T-helper 1 cell (primary cell): ENCODE measurements at places on chromosomes 4 and X.

GRCh38 chrX:8688776-8689175 lies 43.2 kb downstream of the ANOS1 start:
- DNase-seq = no peak

DNA sequence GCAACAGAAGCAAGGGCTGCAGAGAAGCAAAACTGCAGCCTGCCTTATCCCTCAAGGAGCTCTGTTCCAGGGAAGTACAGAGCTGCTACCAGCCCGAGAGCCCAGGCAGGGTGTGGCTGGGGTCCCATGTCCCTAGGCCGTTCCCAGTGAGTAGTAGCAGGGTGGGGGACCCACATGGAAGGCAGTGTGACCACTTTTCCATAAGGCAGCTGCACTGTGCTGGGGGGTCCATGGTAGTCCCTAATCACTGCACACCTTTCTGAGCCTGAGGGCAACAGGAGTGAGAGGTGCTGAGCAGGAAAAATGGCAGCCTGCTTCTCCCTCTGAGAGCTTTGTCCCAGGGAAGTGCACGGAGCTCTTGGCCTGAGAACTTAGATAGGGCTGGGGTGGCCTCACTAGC lies 135.9 kb downstream of the SH3BGRL start:
- DNase-seq = no peak

- no peak for DNase-seq
These were observed 69.6 kb upstream of the C4orf50 start for GRCh38 chr4:6087669-6088341.

DNA sequence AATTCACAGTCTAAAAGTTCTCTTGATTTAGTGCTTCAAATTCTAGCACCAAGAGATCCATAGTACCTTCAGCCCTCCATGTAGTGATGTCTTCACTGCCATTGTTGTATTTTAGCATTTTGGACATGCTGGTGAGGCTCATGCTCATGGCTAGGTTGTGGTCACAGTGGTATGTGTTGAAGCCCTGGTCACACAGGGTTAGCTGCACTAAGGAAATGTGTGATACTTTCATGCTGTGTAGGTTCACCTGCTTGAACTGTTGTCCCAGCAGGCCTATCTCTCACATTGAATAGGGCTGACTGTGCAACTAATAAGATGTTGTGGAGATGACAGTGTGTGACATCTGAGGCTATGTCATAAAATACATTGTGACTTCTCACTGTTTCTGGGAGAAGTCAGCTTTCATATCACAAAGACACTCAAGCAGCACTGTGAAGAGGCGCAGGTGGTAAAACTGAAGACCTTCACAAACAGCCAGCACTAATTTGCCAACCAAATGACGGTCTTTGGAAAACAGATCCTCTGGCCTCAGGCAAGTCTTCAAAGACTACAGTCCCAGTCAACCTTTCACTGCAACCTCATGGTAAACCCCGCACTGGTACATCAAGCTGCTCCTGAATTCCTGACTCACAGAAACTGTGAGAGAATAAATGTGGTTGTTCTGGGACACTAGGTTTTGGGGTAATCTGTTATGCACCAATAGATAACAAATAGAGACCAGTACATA lies 17.4 kb upstream of the ADH4 start:
- DNase-seq = no peak

- no peak for DNase-seq
These were observed 77.3 kb upstream of the IGSF1 start for GRCh38 chrX:131366407-131366806.

DNA sequence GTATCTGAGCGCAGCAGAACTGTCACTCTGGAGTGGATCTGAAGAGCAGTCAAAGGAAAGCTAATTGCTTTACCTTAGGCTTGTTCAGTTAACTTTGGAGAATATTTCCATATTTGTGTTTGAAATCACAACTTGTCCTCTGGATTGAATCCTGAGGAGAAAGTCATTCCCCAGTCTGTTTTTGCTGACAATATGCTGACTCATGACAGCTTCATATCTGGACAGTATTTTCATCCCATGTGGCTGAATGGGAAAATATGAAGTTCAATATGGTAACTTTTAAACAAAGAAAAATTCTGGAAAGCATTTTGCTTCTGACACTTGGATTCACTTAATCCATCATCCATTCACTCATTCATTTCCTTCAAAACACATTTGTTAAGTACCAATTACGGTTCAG lies 46.3 kb upstream of the MAGEC3 start:
- DNase-seq = no peak

GRCh38 chr4:114807357-114807756 lies 208.8 kb downstream of the UGT8 start:
- DNase-seq = no peak
